ENCODE measurements at places on chromosomes 12 and 14.

- DNase-seq = no peak
Measured at GRCh38 chr12:122121745-122122144, 43.2 kb downstream of the MLXIP start.

GRCh38 chr14:106347291-106347778, 821.0 kb downstream of the TMEM121 start:
- no peak for DNase-seq

GRCh38 chr14:64541261-64541971, 875 bp downstream of the HSPA2 start:
- DNase-seq = no peak

GRCh38 chr14:105050551-105050897, 14.7 kb downstream of the GPR132 start:
- no peak for DNase-seq

GRCh38 chr14:103629503-103630121, 601 bp downstream of the KLC1 start:
- DNase-seq = no peak

DNA sequence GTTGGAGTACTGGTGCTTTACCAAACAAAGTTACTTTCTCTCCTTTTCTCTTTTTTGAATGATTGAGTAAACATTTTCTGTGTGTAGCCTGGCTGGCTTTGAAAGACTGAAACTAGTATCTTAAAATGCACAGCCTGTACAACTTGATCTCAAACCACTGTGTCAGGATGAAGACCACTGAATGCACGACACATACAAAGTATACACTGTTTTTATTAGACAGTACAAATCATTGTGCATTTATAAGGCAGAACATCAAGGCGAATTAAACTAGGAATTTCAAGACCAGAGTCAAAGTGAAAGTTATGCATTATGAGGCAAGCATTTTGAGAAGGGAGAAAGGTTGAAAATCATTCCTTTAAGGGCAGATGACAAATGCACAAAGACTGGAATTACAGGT, 59.0 kb downstream of the PIWIL1 start:
- DNase-seq = no peak

GRCh38 chr12:86723326-86723725, 467.1 kb upstream of the MGAT4C start:
- no peak for DNase-seq

DNA sequence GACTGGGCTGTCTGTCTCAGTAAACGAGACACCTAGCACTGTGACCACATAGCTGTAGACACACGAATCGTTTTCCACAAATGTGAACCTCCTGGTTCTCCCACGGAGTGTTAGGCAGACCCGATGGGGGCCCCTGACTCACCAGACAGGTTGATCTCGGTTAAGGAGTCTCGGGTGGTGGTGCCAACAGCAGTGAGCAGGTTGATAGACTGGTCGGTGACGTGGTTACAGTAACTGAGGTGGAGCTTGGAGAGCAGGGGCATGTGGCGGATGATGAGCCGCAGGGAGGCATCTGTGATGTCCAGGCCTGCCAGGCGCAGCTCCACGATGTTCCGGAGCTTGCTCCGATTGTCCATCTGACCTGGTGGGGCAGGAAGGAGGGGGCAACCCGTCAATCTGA, 39.8 kb downstream of the RNF34 start:
- no peak for DNase-seq

DNA sequence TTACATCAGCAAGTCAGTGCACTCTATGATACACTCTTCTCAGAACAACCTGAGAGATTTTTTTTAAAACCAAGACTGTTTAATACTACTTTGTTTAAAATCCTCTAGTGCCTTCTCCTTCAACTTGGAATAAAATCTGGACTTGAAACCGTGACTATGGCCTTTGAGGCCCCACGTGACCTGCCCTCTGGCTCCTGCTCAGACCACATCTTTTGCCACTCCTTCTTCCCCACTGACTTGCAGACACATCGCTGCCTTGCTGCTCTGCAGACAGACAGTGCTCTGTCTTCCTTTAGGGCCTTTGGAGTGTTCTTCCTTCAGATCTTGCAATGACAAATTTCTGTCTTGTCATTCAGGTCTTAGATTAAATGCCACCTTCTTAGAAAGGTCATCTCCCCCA, 48.5 kb downstream of the TTC8 start:
- DNase-seq = no peak

GRCh38 chr14:101970830-101971400, 6.5 kb downstream of the DYNC1H1 start:
- DNase-seq = no peak

GRCh38 chr12:101819467-101819866, 11.3 kb downstream of the GNPTAB start:
- DNase-seq = no peak

DNA sequence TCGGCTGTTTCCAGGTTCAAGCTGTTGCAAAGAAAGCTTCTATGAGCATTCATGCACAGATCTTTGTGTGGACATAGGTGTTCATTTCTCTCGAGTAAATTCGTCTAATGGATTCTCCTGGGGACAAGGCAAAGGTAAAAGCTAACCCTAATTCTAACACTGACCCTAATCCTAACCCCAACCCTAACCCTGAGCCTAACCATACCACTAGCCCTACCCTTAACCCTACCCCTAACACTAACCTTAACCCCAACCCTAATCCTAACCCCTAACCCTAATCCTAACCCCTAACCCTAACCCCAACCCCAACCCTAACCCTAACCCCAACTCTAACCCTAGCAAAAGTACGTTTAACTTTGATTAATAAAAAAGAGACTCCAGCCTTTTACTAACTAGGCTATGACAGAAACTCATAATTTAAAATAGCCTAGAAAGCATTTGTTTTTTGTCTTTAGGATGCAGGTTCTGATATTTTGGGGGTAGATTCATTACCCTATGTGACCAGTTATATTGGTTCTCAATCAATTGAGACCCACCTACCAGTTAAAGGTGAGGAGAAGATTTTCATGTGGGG, 27.6 kb upstream of the RFLNA start:
- DNase-seq = no peak

DNA sequence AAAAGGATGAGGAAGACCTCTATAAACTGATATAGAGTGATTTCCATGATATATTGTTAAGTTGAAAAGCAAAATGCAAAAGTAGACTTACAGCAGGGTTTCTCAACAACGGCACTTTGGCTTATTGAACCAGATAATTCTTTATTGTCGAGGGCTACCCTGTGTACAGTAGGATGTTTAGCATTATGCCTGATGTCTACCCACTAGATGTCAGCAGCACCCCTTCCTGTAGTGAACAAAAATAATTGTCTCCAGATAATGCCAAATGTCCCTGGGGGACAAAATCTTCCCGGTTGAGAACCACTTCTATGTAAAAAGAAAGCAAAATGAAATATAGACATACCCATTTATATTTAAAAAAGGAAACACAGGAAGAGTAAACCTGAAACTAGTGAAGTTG, 32.4 kb downstream of the ABCD2 start:
- DNase-seq = peak; percentile 33

GRCh38 chr12:53973236-53974042, 513 bp downstream of the HOXC11 start:
- no peak for DNase-seq

GRCh38 chr12:101166866-101167265, 43.2 kb downstream of the SLC5A8 start:
- no peak for DNase-seq

GRCh38 chr12:88314706-88315105, 172.6 kb downstream of the TMTC3 start:
- no peak for DNase-seq

- DNase-seq = no peak
Measured at GRCh38 chr12:114403690-114404066, 2.3 kb downstream of the TBX5 start.

GRCh38 chr12:60849723-60850122, 1253.9 kb downstream of the SLC16A7 start:
- DNase-seq = no peak

DNA sequence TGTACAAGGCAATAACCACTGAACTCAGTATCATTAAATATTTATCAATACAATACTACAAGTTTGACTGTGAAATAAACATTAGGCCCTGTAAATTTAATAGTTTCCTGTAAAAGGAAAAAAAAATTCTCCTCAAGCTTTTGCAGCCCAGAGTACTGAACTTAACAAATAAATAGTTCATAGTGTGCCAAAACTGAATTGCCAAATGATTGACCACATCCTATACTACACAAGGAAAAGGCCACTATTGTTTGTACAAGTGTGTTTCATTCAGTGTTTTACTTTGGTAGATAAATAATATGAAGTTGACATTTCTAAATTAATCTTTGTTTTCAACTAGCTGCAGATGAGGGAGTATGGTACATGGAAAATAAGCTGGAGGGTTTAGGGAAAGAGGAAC, 379.6 kb downstream of the FLRT2 start:
- DNase-seq = no peak

DNA sequence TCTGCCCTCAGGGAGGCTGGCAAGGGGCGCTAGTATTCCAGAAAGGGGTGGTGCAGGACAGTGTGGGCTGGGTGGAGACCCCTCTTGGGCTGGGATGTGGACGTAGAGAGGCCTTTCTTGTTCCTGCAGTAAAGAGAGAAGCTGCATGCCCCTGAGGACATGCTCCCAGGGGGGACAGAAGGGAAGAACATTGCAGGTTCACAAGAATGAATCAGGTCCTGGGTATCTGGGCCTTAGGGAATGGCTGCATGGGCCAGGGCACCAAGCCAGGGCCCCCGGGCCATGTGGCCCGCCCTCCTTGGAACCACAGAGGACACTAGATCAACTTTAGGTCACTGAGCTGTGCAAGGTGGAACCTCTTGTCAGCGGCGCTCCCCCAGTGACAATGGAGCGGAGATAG, 51.8 kb downstream of the ZNF664 start:
- DNase-seq = no peak

GRCh38 chr14:89368490-89369477, 48.2 kb downstream of the FOXN3 start:
- no peak for DNase-seq

DNA sequence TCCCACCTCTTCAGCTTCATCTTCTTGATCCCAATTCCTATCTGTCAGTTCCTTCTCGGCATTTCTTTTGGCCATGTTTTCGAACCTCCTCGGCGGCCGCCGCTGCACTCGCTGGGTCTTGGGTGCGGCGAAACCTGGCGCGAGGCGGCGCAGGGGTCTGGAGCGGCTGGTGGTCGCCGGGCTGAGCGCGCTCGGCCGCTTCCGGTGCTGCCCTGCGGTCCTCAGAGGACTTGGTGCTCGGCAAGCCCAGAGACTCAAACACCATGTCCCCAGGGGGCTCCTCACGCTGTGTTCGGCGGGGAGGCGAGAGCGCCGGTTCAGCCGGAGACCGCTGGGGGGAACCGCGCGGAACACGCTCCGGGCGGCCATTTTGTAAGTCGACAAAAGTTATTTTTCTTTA, 51.8 kb downstream of the PPP1R36 start:
- no peak for DNase-seq

DNA sequence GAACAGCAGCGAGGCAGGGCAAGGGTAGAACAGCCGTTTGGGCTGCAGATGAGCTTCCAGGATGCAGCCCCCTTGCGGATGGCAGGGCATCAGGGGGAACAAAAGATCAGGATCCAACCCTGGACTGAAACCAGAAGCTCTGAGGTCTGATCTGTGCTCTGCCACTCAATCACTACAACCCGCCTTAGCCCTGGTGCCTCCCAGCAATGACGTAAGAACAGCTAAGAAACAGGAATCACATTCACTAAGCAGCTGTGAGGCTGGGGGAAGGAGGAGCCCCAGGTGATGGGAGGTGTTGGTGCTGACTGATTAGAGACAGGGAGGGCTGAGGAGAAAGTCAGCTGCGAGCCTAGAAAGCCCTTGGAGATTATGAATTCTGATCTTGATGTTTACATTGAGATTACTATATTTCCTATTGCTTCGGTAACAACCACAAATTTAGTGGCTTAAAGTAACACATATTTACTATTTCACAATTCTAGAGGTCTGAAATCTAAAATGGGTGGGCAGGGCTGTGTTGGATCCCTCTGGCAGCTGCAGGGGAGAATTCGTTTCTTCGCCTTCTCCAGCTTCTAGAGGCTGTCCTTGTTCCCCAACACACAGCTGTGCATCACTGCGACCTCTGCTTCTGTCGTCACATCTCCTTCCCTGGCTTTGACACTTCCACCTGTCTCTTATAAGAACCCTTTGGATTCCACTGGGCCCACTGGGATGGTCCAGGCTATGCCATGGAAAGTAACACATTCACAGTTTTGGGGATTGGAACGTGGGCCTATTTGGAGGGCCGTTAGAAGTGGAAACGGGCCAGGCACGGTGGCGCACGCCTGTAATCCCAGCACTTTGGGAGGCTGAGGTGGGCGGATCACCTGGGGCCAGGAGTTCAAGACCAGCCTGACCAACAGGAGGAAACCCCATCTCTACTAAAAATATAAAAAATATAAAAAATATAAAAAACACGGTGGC, 6.1 kb upstream of the CD9 start:
- DNase-seq = no peak

GRCh38 chr12:57769594-57769993, 2.3 kb downstream of the METTL1 start:
- no peak for DNase-seq

DNA sequence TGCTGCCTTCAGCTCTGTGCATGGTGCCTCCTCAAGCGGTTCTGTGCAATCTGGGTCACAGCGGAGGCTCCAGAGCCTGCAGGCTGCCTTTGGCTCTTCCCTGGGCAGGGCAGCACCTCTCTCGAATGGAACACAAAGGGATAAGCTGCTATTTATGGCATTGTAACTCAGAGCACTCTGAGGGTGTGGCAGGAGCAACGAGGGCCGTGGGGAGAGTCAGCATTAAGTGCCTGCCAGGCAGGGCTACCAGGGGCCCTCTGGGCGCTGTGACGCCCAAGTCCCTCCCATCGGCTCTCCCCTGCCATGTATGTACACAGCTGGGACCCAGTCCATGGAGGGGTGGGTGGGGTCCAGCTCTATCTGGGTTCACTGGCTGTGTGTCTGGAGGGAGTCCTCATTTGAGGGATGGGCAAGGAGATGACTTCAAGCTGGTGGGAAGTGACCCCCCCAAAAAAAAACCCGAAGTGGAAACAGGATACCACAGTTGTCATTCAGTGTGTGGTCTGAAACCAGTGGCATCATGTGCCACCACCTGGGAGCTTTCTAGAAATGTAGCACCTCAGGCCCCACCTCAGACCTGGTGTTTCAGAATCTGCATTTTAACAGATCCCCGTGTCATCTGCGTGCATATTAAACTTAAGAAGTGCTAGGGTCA, 44.0 kb upstream of the OAS1 start:
- DNase-seq = no peak

Measured in astrocyte of the spinal cord (primary cell).